ENCODE measurements at places on chromosomes 16 and 17.

DNA sequence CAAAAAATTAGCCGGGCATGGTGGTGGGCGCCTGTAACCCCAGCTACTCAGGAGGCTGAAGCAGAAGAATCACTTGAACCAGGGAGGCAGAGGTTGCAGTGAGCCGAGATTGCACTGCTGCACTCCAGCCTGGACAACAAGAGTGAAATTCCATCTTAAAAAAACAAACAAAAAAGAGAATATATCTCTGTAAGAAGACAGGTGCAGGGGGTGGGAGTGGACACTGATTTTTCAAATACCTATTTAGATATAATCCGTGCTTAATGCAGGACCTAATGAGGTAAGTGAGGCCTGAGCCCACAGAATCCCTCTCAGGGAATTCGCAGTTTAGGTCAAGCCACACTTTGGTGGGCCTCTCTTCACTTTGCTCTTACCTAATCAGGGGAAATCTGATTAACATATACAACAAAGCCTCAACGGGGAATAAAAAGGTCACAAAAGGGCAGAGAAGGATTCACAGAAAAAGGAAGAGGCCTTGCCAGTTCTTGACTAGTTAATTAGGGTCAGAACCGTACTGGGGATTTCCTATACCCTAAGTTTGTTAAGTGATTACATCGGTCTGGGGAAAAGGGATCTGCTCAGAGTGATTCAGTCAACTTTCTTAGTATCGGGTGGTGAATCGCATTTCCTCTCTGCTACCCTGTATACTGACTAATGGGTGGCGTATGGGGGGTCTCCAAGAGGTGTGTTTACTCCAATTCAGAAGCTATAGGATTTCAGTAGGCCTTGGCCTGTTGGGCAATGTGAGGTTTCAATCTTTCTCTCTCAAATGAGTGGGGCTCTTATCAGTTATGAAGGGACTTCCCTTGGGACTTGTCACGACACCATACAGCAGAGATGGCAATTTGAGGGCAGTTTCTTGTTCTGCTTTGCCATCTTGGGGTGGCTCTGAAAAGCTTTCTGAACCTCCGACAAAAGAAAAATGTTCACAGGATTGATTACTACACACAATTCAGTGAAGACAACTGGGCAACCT, 1.9 kb upstream of the NFAT5 start:
- peak; percentile 72 for DNase-seq

- DNase-seq = peak; percentile 40
Measured at GRCh38 chr16:89727406-89728120, 6.2 kb downstream of the ZNF276 start.

DNA sequence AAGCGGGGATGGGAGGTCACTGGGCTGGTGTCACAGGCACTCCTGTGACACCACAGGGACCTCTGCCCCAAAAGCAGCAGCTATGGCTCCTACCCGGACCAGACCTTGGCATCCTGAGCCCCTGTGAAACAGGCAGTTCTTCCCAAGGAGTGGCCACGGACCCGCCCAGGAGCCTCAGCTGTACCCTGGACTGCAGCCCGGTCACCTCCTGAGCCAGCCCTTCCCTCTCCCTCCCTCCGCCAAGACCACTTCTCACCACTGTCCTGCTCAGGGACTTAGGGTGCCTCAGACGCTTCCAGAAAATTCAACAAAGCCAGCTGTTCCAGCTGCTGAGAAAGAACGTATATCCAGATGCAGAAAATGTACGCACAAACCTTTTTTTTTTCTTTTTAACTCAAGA, 13.9 kb upstream of the NCBP3 start:
- no peak for DNase-seq

GRCh38 chr16:6861135-6861814, 471.4 kb upstream of the RBFOX1 start:
- no peak for DNase-seq

- no peak for DNase-seq
Measured at GRCh38 chr16:89586218-89586617, 10.7 kb downstream of the CPNE7 start.

- DNase-seq = no peak
Measured at GRCh38 chr17:37098152-37098551, 149.4 kb downstream of the AATF start.

DNA sequence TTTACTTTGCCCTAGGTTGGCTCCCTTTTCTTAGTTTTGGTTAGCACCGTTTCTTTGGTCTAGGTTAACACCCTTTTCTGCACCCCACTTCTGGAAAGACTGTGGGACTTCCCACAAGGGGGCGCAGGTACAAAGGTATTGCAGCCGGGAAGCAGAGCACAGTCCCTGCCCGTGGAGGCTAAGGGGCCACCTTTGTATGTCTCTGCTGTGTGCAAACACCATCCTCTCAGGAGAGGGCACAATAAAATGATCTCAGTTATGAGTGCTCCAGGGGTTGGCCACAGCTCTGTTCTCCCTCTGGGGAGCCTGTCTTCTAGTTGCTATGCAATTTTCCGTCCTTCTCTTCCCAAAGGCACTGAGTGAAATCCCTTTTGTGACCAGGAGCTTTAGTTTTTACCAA, 28.4 kb upstream of the TMC5 start:
- peak; percentile 72 for DNase-seq

- no peak for DNase-seq
Measured at GRCh38 chr17:76071531-76072147, 678 bp downstream of the SRP68 start.

- DNase-seq = peak; percentile 88
Measured at GRCh38 chr17:38728290-38728831, 1.8 kb upstream of the CISD3 start.

GRCh38 chr17:14471052-14471451, 170.2 kb downstream of the HS3ST3B1 start:
- no peak for DNase-seq

GRCh38 chr16:13478991-13479390, 441.0 kb upstream of the ERCC4 start:
- no peak for DNase-seq

DNA sequence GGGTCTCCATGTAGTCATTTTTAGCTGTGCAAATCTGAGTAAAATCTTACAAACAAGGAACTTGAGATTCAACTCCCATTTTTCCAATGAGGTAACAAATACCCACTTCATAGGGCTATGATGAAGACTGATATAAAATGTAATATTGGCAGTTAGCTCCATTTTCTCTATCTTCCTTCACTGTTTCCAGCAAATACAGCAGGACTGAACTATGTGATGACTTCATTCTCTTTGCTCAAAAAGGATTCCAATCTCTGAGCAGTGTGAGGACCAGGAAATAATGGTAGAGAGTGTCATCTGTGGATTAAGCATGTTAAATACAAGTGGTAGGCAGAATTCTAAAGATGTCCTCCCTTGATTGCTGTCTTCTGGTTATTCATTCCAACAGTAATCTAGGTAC, 18.3 kb downstream of the RND2 start:
- no peak for DNase-seq

- peak; percentile 68 for DNase-seq
Measured at GRCh38 chr17:74852237-74853047, 7.2 kb downstream of the GRIN2C start.

DNA sequence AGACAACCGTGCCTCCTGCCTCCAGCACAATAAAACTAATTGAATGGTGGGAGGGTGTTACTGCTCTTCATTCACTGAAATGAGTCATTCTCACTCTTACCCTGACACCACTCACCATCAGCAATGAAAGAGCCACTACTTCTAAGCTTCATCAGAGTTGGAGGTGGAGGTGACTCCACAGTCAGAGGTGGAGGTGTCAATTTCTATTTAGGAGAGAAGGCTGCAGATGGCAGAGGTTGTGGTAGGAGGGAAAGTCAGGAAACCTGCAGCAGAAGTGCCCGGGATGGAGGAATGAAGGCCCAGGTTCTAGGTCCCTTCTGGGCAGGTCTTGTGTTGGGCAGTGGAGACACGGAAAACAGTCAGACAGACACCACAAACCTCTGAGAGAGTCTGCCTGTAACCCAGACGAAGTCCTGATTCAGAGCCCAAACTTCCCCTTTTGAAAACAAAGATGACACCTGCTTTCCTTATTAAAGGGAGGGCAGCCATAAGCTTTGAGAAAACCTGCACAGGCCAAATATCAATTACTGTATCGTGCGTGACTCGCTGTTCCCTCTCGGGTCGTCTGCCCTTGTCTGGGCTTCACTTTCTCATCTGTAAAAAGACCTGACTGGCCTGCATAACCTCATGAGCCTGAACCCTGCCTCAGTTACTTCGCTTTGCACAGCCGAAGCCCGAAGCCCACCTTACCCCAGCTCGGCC, 668 bp downstream of the ATPAF2 start:
- DNase-seq = no peak

- DNase-seq = no peak
Measured at GRCh38 chr17:19364699-19365498, 2.4 kb upstream of the B9D1 start.

DNA sequence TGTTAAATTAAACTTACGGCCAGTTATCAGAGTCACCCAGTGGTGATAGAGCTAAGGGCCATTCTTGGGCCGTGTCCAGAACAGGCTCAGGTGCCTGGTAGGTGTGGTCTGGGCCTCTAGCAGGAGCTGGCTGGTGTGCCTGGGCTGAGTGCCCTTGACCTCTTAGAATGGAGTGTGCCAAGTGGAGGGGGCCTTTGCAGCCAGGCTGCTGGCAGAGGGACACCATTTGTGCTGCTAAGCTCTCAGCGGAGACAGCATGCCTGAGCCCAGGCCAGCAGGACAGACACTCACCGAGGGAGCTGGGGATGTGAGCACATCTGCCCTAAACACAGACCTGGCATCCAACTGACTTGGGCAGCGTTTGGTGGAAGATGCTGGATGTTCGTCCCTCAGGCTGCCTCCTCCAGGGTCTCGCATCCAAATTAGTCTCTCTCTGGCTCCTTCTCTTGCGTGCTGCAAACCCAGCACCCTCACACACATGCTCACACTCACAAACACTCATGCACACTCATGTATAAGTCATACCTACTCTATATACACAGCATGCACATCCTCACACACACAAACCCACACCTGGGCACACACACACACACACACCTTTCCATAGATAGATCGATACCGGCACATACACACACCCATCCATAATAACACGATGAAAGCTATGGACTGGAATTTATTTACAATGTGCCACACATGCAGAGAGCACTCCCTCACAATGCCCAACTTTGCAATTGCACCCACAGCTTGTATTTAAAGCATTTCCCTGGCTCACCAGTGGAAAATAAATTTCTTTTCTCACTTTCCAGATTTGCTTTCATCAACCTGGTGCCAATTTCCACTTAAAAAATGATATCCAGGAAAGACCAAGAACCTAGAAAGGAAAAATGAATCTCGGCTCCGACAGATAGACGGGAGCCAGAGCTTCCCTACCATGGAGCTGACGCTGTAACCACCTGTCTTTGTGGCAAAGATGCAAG, 33.6 kb upstream of the CDH5 start:
- DNase-seq = no peak

GRCh38 chr16:89918453-89919347, at the start of gene MC1R:
Gene MC1R (plus strand): TSS chr16:89918862. CDS start chr16:89919259, 397 bp downstream.
- DNase-seq = peak; percentile 61

DNA sequence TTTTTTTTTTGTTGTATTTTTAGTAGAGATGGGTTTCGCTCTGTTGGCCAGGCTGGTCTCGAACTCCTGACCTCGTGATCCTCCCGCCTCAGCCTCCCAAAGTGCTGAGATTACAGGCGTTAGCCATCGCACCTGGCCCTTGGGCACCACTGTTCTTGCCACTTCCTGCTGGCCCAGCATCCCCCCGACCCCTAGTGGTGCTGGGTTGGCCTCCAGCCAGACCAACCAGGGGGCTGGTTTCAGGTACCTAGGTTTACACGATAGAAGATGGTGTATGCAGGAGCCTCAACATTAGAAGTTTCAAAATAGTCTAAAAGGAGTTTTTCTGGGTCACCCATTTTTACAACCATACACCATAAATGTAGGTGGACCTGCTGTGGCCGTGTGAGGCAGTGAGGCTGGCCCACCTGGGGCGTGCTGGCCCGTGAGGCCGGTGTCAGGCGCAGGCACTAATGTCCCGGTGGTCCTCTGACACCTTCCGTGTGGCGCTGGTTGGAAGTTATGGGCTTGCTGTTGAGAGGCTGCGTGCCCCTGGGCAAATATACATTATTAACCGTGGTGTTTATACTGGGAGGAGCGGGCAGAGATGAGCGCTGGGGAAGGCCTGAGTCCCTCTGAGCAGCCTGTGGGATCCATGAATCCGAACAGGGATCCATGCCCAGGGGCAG, 43.5 kb downstream of the CFAP20 start:
- DNase-seq = no peak

GRCh38 chr16:72974142-72974769, 73.7 kb downstream of the ZFHX3 start:
- DNase-seq = no peak

- DNase-seq = peak; percentile 91
Measured at GRCh38 chr17:39757931-39758873, 20.5 kb downstream of the GRB7 start.

- DNase-seq = peak; percentile 70
Measured at GRCh38 chr16:70746708-70747424, 54.1 kb downstream of the VAC14 start.

DNA sequence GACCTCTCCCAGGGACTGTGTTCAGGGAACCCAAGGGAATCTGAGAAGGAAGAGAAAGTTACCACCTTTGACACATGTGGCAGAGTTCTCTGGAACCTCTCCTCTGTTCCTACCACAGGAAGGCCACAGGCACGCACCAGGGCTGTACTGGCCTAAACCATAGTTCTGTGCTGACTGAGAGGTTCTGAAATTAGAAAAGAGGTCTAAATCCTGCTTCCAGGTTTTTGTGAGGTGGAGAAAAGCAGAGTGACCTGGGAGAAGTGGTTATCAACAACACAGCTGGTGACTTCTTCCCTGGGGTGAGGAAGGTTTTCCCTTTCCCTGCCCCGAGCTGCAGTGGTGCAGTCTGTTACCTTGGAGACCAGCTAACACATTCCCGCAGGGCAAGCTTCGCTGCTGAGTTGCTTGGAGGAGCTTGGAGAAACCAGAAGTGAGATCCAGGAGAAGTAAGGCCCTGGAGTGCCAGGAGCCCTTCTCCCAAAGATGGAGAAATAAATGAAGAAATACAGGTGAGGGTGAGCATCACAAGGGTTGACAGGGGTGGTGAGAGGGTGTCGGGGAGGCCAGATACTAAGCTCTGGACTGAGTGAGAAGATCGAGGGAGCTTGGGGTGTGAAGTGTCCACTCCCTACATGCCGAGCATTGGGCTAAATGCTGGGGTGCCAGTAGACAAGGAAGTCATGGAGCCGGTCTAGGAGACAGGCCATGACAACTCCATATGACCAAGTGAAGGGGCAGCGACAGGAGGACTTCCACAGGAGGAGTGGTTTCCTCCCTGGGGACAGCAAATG, at the start of gene VWA3A:
Gene VWA3A, plus strand, starts transcription at position 399 of the 791 bp plus-strand sequence. Its CDS starts 97 bp downstream, at position 496.
- no peak for DNase-seq

GRCh38 chr16:87223656-87224248, 93.4 kb downstream of the C16orf95 start:
- no peak for DNase-seq

GRCh38 chr16:20218093-20218492, 109.2 kb downstream of the GP2 start:
- no peak for DNase-seq

GRCh38 chr16:84509032-84509950, 4.8 kb upstream of the MEAK7 start:
- DNase-seq = no peak

- no peak for DNase-seq
Measured at GRCh38 chr17:38899421-38899820, 26.0 kb upstream of the LASP1NB start.

- DNase-seq = no peak
Measured at GRCh38 chr16:78147911-78148401, 48.5 kb downstream of the WWOX start.

Measured in activated CD8-positive, alpha-beta memory T cell treated with anti-CD3 and anti-CD28 coated beads, Interleukin-2, amount 10 ng/mL, durations not matched to agents 7 days and 5 days (primary cell).